ENCODE measurements at places on chromosomes 11 and 22.

GRCh38 chr11:19493446-19494213 lies 219.0 kb upstream of the NAV2 start:
- no peak for DNase-seq

- no peak for DNase-seq
These were observed 14.7 kb downstream of the MIAT start for GRCh38 chr22:26672060-26672471.

DNA sequence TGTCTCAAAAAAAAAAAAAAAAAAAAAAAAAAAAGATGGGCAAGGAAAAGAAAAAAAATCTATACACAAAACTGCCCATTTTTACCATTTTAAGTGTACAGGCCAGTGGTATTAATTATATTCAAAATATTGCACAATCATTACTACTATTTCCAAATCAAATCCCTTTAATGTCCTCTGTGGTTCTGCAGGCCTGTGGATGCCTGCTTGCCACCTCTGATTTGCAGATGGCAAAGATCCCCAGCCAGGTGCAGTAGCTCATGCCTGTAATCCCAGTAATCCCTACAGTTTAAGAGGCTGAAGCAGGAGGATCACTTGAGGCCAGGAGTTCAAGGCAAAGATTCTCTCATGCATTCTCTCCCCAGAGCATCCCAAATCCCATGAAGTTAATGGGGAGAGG lies 20.2 kb downstream of the RFPL1 start:
- no peak for DNase-seq

GRCh38 chr11:132278801-132279574 lies 908.6 kb downstream of the NTM start:
- peak; percentile 40 for DNase-seq

DNA sequence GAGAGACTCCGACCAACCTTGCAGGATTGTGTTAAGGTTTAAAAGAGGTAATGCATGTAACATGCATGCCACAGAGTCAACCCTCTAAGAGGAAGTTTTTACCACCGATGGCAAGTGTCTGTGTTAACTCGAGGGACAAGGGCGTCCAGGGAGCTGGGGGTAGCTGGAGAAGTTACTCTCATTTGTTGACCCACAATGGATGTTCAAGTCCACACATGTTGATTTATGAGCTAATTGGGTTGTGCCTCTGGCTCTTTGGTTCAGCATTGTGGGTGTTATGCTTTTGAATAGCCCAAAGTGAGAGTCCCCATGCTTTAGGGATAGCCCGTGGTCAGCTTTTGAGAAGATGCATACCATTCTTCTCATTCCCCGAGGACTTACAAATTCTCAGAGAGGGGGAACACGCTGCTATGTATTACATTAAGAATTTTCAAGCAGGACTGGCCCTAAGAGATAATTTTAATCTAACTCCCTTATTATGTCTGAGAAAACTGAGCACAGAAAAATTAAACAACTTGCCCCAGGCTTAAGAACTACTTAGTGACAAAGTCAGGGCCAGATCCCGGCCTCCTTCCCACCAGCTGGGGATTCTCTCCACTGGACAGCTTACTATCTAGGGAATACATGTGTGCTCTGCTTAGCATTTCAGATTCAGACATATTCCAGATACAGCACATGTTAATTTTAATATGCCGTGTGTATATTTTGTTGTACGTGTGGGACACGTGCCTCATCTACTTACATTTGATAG lies 5.2 kb upstream of the PLET1 start:
- no peak for DNase-seq

DNA sequence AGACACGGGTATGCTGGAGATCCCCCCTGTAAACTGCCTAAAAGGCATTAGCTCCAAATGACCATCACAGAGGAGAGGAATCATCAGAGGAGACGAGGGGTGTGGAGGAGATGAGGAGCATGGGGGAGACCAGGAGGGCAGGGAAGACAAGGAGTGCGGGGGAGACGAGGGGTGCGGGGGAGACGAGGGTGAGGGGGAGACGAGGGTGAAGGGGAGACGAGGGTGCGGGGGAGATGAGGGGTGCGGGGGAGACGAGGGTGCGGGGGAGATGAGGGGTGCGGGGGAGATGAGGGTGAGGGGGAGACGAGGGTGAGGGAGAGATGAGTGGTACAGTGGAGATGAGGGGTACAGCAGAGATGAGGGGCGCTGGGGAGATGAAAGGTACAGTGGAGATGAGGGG lies 17.5 kb upstream of the GAL start:
- no peak for DNase-seq

- DNase-seq, result no peak
These were observed 21.9 kb downstream of the SERPINH1 start for GRCh38 chr11:75583718-75584658.

GRCh38 chr11:119185981-119186634 lies 833 bp downstream of the NHERF4 start:
- DNase-seq, result no peak

- DNase-seq, result no peak
These were observed 34.9 kb downstream of the MAPK1 start for GRCh38 chr22:21832291-21833290.

DNA sequence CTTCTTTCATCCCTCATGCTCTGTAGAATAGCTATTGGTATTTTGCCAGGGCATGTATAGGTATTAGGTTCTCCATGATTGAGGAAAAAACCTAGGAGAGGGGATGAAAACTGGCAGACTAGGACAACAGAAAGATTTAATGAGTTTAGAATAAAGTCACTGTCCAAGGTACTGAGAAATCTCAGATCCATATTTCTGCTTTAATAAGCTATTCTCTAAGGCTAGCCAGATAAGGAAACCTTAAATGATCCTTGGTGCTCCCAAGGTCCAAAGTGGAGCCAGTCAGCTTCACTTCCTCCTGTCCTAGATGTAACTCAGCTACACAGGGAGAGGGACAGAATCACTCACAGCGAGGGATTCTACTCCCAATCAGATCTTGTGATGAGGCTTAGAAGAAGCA lies 13.7 kb upstream of the CSNK2A3 start:
- DNase-seq, result no peak

- no peak for DNase-seq
These were observed 51.9 kb upstream of the ARHGAP42 start for GRCh38 chr11:100635194-100635593.
